ENCODE measurements at places on chromosomes 2 and 18.
A peak's percentile ranks its signal among the peaks of the same experiment; 100 is the strongest.

GRCh38 chr18:47427072-47427471 lies 175.6 kb upstream of the SKOR2 start:
- no peak for DNase-seq

- DNase-seq: no peak
These were observed 121.8 kb downstream of the MEMO1 start for GRCh38 chr2:31889044-31889443.

GRCh38 chr2:138699421-138699820 lies 80.8 kb downstream of the NXPH2 start:
- no peak for DNase-seq

DNA sequence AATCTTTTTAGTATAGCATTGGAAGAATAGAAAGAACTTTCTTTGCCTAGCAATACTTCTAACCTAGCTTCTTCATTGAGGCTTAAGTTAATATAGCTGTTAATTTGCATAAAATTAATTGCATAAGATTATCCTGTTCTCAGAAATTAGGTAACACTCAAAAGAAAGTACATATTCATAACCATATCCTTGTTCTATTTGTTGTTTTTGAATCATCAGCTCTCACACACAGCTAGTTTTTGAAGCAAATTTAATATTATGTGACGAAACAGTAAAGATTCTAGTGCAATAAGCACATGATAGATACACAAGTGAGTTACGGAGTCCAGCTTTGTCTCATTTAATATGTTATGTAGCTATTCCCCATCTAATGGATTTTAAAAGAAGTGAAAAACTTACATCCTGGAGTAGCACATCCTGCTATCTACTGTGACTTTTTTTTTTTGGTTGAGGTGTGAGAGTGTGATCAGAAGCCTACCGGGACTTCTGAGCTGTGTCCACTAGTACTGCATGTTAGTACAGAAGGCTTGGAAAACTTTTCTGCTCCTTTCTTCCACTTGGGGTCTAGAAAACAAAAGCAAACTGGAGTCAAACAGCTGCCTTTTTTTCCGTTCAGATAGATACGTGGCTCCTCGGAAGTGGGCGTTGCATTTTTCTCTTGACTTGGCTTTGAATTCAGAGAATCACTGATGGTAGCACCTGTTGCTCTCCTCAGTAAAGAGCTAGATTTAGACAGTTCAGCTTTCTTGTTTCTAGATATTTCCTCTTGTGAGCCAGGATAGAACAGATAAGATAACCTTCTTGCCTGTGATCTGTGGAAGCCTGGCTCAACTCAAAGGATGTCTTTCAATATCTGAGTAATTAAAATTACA lies 27.2 kb downstream of the KDM3A start:
- DNase-seq: peak; percentile 43

- no peak for DNase-seq
These were observed 225.3 kb upstream of the THUMPD2 start for GRCh38 chr2:40004336-40004735.

DNA sequence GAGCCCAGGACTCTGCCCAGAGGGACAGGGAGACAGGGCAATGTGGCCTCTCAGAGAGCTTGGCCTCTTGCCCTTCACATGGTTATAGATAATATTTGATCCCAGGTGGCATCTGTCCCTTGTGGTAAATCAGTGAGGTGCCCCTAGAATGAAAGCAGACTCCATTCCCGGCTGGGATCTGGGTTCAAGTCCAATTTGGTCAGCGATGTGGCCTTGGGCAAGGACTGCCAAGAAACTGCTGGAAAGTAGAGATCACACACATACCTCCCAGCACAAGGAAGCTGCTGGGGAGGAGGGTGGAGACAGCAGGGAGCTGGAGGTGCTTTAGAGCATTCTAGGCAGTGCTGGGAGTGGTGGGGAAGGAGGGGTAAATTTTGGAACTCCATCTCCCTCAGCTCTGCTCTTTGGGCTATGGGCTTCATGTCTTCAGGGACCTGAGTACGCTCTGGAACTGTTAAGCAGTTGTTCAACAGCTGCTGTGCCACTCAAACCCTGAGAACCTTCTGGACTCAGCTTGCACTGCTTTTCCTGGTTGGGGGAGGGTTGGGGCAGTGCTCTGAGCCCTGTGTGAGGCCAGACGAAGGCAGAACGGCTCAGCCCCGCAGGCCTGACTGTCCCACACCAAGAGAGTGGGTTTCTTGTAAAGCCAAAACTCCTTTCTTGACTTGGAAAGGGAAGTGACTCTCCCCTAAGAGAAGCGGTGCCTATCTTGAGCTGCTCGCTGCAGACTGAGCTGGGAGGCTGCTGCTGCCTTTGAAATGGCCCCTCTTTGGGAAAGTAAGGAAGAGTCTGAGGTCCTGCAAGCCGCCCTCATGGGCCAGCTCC lies 23.0 kb downstream of the INPP5D start:
- no peak for DNase-seq

GRCh38 chr2:80363330-80363729 lies 58.8 kb upstream of the LRRTM1 start:
- no peak for DNase-seq

DNA sequence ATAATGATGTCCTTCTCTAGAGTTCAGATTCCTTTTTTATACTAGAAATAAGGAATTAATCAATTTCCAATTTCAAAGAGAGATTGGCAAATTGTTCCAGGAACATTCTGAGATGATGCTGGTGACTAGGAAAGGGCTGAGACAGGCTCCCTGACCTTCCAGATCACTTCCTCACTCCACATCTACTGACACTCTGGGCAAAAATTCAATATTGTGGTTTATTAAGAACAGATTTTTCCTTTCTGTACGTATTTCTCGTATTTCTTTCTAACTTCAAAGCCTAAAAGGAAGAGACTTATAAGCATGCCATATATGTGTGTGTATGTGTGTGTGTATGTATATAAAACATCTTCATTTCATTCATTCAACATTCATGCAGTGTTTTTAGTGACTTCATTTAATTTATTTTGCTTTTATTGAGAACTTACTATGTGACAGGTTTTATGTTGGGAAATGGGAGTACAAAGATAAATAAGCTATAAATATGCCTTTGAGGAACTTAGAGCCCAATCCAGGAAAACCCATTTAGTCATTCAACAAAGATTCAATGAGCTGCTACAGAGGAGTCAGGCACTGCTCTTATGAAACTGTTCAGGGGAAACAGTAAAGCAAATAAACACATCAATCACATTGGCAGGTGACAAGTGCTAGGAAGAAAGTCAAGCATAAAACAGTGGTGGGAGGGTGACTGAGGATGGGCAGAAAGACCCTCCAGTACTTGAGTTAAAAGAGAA lies 137.9 kb downstream of the RDH14 start:
- no peak for DNase-seq

DNA sequence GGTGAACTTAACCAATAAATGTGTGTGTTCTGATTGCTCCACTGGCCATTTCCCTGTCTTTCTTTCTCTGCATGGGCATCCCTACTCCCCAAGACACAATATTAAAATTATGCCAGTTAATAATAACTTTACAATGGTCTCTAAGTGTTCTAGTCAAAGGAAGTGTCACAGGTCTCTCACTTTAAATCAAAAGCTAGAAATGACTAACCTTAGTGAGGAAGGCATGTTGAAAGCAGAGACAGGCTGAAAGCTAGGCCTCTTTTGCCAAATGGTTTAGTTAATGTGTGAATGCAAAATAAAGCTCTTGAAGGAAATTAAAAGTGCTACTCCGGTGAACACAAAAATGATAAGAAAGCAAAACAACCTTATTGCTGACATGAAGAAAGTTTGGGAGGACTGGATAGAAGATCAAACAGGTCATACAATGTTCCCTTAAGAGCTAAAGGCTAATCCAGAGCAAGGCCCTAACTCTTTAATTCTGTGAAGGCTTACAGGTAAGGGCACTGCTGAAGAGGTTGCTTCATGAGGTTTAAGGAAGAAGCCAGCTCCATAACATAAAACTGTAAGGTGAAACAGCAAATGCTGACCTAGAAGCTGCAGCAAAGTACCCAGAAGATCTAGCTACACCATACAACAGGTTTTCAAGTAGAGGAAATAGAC lies 44.0 kb upstream of the ARHGAP15 start:
- DNase-seq: no peak

DNA sequence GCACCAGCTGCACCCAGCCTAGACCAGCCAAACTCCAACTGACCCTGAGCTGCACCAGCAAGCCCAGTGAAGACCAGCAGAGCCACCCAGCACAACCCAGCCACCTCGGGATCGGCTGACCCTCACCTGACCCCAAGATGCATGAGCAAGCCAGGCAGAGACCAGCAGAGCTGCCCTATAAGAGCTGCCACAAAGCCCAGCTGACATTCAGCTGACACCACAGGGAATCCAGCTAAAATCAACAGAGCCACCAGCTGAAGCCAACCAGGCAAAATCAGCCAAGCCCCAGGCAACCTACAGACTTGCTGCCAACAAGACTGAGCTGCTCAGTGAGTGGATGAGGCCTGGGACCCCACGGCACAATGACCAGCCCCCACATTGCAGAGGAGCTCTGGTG lies 54.6 kb downstream of the CYP27C1 start:
- DNase-seq: no peak

DNA sequence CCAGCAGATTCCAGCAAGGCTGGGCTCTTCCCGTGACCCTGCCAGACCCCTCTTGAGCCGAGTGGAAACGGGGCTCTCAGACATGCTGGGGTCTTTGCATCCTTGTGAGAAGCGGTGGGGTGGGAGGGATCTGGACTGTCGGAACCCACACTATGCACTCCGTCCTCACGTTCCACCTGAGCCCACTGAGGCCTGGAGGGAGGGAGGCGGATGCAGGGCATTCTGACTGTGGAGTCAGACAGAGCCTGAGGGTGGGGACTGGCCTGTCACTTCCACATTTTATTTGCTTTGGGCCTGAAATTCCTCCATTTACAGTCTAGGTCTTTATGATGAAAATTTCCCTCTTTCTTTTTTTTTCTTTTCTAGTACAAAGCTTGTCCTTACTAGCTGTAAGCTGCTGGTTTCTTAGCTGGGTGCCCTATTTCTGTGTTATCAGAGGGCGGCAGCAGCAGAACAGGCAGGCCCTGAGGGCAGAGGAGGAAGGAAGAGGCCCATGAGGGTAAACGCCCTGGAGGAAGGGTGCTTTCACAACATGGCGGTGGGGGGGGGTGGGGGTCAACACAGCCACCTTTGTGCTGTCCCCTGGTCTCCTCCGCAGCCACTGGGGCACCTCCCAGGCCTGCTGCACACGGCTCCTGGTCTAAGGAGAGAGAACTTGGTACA lies 373.5 kb upstream of the MYT1L start:
- no peak for DNase-seq

DNA sequence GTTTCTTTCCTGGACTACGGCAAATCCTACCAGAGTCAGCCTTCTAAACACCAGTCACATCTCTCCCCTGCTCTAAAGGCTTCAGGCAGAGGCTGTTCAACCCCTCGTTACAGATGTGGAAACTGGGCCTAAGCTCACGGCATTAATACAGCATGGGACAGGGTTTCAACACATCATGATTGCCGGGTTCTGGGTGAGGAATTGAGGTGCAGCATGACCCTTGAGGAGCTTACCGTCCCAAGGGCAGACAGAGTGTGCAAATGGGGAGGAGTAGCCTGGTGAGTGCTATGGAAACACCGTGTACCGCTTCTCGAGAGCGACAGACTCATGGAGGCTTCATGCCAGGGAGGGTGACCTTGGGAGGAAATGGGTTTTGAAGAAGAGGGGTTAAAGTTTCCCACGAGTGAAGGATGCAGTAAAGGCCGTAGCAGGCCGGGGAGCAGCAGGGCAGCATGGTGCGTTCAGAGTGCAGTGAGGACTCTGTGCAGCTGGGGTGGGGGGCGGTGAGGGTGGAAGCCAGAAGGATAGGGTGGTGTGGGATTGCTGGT lies 51.1 kb downstream of the TGOLN2 start:
- DNase-seq: no peak

DNA sequence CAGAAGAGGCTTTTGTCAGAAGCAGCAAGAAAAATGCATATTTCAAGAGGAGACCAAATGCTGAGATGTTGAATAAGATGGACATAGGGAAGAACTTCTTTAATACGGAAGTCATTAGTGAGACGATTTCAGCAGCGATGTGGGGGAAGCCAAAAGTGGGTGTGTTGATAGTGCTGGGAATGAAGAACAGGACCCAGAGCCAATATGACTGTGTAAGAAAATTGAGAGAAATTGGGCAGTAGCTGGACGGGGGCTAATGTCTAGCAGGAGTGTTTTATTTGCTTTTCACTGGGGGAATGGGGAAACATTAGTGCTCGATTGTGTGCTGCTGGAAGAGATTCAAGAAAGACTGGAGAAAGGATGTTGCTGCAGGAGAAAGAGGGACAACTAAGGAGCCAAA lies 788.7 kb upstream of the KLHL29 start:
- no peak for DNase-seq

DNA sequence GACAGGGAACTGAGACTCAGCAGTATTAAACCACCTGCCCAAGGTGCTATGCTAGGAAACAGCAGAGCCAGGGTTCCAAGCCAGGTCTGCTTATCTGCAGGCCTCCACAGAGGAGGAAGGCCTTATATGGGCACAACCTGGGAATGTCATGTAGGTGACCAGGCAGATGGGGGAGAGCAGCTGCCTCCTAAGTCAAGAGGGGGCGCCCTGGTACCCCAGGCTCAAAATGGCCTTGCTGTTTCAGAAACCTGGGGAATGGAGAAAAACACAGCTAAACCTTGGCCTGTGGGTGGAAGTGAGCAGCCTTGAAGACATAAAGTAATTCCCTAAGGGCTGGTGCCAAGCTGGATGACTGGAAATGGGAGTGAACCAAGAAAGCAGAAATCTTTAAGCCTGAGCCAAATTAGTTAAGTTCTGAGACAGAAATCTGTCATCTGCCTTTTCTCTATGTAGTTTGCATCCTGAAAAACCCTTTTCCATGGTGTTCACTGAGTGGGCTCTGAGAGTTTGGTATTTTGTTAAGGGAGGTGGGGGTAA lies 79.1 kb downstream of the MAPK4 start:
- DNase-seq: no peak

DNA sequence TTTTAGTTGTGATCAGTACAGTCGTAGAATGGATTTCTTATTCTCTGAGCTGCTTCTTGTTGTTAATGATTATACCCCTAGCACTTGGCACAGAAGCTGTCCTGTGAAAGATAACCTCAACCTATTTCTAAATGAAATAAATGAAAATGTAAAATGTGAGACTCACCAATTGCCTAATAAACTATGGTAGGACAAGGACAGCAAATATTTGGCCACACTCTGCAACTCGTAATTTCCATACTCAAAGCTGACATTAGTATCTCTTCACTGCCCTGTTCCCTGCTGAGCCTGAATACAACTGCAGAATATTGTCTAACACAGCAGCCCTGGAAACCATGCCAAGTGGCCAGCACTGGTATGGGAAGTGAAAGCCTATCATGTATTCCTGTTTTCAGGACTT lies 34.5 kb downstream of the TMEM182 start:
- DNase-seq: no peak

GRCh38 chr18:21314724-21315123 lies 72.7 kb downstream of the GREB1L start:
- no peak for DNase-seq

GRCh38 chr2:147198651-147199171 lies 646.1 kb upstream of the ACVR2A start:
- DNase-seq: no peak

- no peak for DNase-seq
These were observed 32.6 kb upstream of the SPAG16 start for GRCh38 chr2:213251618-213252017.

GRCh38 chr18:40341701-40342100 lies 1613.3 kb upstream of the PIK3C3 start:
- no peak for DNase-seq

GRCh38 chr18:76394780-76395476 lies 100.1 kb downstream of the ZNF516 start:
- DNase-seq: no peak

GRCh38 chr2:2831633-2832032 lies 500.6 kb upstream of the MYT1L start:
- no peak for DNase-seq

Measured in stimulated activated CD4-positive, alpha-beta T cell treated with anti-CD3 and anti-CD28 coated beads, Interleukin-4, amount 100 ng/mL, for 4 hours (primary cell).